Left colon (tissue), 2 donors: ENCODE measurements at places on chromosomes 7 and 10. TPM values are rescaled to one million over a fixed set of nuclear protein-coding genes. Genes with fewer than 3 reads are reported as not detected.

Gene PHKG1
- 1.5 TPM for total RNA-seq

Gene RAB19
- 21.9 TPM for total RNA-seq

Gene PODXL
- total RNA-seq, result 13.7 TPM

Gene PALS2
- 6.7 TPM for total RNA-seq

Gene OIT3
- 0.25 TPM for total RNA-seq

Gene PLCE1
- total RNA-seq, result 57.6 TPM

Gene ARMH3
- total RNA-seq, result 37.3 TPM

Gene ERVW-1
- total RNA-seq, result not detected

Gene GRID2IP
- total RNA-seq, result 0.67 TPM

Gene GIMAP2
- total RNA-seq, result 6.8 TPM

Gene TUBAL3
- 38.6 TPM for total RNA-seq

Gene IL15RA
- total RNA-seq, result 19.6 TPM

Gene HECW1
- 0.89 TPM for total RNA-seq

Gene SPDYE5
- total RNA-seq, result not detected

Gene PIK3CG
- 5.9 TPM for total RNA-seq

Gene DOCK4
- total RNA-seq, result 11.5 TPM

Gene ALOX5
- 9.3 TPM for total RNA-seq

Gene NOC3L
- 6.6 TPM for total RNA-seq

Gene SPDYE11
- not detected for total RNA-seq

Gene ASB10
- total RNA-seq, result not detected

Gene SLC16A12
- total RNA-seq, result 0.78 TPM

Gene C10orf67
- not detected for total RNA-seq

Gene PRR15
- total RNA-seq, result 290 TPM

Gene CPED1
- total RNA-seq, result 15.9 TPM

Gene PTF1A
- not detected for total RNA-seq

Gene SMKR1
- total RNA-seq, result not detected

Gene VAX1
- not detected for total RNA-seq

Gene UBE2H
- 49.1 TPM for total RNA-seq

Gene CYP2C18
- total RNA-seq, result 4.9 TPM

Gene TMEM213
- not detected for total RNA-seq

Gene IFIT2
- total RNA-seq, result 7.1 TPM

Gene CCZ1B
- 50.5 TPM for total RNA-seq

Gene SRGN
- total RNA-seq, result 19.5 TPM

Gene GLI3
- total RNA-seq, result 8.2 TPM

Gene TSPAN12
- total RNA-seq, result 30.3 TPM

Gene WDR86
- 2.8 TPM for total RNA-seq

Gene CNPY1
- not detected for total RNA-seq

Gene MYL10
- not detected for total RNA-seq

Gene GBX1
- not detected for total RNA-seq

Gene MEOX2
- total RNA-seq, result 1.6 TPM

Gene VOPP1
- total RNA-seq, result 78.6 TPM

Gene ADCY1
- 1.2 TPM for total RNA-seq

Gene NEURL1
- total RNA-seq, result 47.5 TPM

Gene TCERG1L
- total RNA-seq, result not detected

Gene SRI
- 1,188 TPM for total RNA-seq

Gene LRRD1
- not detected for total RNA-seq

Gene IMPDH1
- 31.2 TPM for total RNA-seq

Gene TLX1
- total RNA-seq, result 1.7 TPM

Gene AKR1C1
- 88.1 TPM for total RNA-seq

Gene FOXI2
- total RNA-seq, result not detected

Gene NUPR2
- 0.95 TPM for total RNA-seq
